T-helper 2 cell (primary cell): ENCODE measurements at places on chromosomes 11 and 22.

DNA sequence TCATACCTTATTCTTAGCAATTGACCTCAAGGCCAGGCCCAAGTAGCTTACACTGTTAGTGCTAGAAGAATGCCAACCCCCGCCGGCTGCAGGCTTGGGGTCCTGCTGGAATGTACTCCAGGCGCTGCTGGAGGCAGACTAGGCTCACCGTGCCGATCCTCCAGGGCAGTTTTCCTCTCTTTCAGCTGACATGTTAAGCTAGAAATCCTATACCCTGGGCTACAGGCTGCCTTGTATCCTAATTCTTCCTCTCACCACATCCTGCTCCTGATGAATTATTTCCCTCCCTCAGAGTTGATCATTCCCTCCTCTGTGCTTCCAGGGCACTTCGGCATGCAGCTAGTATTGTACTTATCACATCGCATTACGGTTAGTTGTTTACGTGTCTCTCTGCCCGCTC lies 3.4 kb downstream of the SPTBN2 start:
- DNase-seq, result no peak

GRCh38 chr11:117731722-117732290 lies 65.2 kb downstream of the DSCAML1 start:
- no peak for DNase-seq

GRCh38 chr11:96736601-96737000 lies 346.8 kb downstream of the JRKL start:
- no peak for DNase-seq

DNA sequence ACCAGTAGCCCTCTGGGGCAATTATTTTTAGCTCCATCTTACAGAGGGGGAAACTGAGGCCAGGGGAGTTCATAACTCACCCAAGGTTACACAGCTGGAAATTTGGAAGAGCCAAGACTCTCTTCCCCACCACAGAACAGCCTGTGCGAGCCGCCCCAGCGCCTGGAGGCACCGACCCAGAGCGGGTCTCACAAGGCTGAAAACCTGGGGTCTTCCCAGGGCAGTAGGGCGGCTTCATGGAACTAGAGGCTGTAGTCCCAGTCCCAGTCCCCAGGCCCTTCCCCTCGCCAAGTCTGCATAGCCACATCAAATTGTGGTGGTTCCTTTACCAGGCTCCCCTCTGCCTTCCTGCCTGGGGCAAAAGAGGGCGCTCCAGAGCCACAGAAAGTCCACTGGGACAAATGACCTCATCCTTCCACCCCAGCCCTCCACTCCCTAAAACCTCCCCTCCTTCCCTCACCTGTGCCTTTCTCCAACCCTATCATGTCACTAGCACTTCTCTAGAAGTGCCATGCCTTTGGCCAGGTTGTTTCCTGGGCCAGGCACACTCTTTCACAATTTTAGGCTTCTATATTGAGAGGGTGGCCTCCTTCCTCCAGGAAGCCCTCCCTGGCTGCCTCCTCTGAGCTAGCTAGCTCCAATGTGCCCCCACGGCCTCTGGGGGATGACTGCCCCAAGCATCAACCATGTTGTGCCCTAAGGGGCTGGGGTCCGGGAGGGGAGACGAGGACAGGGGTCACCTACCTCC lies 15.2 kb upstream of the CDC42EP1 start:
- DNase-seq, result peak; percentile 32

GRCh38 chr11:109236188-109236587 lies 185.8 kb upstream of the C11orf87 start:
- DNase-seq, result no peak

- DNase-seq, result no peak
Observed at GRCh38 chr11:315051-315481, 1.2 kb downstream of the IFITM1 start.

- no peak for DNase-seq
Observed at GRCh38 chr22:27024982-27025381, 367.6 kb downstream of the MIAT start.

DNA sequence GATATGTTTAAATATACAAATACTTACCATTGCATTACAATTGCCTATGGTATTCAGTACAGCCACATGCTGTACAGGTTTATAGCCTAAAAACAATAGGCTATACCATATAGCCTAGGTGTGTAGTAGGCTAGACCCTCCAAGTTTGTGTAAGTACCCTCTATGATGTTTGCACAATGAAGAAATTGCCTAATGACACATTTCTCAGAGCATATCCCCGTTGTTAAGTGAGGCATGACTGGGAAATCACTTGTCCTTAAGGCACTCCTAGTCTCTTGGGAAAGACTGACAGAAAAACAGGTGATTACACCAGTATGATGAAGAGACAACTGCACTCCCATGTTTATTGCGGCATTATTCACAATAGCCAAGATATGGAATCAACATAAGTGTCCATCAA lies 187.2 kb downstream of the SPON1 start:
- no peak for DNase-seq

DNA sequence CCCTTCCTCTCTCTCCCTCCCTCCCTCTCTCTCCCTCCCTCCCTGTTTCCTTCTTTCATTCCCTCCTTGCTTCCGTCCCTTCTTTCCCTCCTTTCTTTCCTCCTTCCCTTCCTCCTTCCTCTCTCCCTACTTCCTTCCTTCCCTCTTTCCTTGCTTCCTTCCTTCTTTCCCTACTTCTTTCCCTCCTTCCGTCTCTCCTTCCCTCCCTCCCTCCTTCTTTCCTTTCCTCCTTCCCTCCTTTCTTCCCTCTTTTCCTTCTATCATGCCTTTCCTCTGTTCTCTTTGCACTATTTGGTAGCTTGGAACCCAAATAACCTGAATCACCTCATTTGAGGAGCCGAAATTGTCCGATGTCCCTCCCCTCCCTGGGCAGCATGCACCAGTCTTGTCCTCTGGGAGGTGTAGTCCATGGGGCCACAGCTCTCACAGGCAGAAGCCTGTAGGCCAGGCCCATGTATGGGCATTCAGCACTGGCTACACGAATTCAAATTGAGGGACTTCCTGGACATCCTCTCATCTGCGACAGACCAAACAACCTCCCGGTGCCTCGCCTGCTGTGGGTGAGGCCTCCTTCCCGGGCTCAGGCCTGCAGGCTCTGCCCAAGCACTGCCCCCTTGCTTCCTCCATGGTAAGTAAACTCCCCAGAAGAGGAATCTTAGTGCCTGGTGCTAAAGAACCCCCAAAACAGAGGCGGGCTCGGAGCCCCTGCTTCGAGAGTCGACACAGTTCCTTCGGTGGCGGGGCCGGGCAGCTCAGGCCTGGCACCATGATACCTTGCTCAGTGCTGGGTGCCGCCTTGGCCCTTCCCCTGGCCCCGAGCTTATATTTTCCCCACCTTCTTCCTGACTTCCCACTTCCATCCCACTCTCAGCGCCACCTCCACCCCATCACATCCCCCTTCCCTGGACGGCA lies 454.1 kb upstream of the CADM1 start:
- no peak for DNase-seq

DNA sequence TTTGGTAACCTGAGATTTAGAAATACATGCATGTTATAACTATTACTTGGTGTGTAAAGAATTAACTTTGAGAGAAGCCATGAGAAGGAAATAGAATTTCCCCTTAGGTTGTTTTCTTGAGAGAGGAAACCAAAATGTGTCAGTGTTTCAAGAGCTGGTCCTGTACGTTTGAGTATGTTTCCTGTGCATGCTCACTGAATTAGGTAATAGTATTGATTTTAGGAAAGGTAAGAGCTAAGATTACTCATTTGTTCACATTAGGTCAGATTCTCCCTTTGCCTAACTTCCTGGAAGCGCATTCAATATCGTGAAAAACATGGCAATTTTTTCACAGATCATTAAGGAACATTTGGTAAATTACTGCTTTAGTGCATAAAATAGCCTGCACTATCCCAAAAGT lies 49.3 kb upstream of the RDX start:
- no peak for DNase-seq

DNA sequence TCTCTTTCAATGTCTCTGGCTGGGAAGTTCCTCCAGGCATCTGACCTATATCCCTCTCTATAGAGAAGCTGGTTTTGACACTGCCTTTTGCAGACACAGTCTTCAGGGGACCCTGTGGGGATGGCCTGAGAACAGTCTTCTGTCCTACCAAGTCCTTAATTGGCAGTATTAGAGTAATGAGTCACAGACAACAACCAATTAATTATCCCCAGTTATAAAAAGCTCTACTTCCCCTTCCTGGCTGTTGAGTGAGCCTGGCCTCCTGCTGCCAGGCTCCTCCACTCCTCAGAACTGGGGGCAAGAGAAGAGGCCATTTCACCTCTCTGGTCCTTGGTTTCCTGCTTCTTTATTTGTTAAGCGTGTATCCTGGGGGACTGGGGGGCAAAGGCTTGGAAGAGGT lies 41.2 kb upstream of the KLHL35 start:
- DNase-seq, result no peak

GRCh38 chr11:26014456-26015115 lies 317.3 kb upstream of the ANO3 start:
- no peak for DNase-seq

GRCh38 chr11:77179048-77179447 lies 51.0 kb downstream of the MYO7A start:
- no peak for DNase-seq

DNA sequence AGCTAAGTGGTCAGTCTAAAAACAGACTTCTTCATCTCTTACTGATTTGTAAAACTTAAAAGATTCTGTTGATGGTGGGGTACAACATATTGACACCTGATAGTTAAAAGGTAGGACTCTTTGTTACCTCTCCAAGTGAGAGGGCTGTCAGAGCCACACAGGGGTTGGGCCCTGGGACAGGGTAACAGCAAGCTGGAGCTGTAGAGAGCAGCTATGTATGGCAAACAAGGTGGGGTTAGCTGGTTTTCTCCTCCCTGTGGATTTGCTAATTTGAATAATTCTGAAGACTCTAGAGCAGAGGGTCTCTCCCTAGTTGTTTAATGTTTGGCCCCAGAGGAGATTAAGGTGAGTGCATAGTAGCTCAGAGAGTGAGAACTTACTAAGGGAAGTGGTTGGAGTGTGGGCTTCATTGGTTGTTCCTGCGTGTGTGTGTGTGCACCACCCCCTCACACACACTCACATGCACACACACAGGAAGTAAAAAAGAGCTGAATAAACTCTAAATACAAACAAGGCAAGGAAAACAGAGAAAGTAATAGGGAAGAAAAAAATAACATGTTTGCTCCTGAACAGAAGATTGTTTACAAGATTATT lies 9.2 kb upstream of the GAS2 start:
- DNase-seq, result peak; percentile 74

DNA sequence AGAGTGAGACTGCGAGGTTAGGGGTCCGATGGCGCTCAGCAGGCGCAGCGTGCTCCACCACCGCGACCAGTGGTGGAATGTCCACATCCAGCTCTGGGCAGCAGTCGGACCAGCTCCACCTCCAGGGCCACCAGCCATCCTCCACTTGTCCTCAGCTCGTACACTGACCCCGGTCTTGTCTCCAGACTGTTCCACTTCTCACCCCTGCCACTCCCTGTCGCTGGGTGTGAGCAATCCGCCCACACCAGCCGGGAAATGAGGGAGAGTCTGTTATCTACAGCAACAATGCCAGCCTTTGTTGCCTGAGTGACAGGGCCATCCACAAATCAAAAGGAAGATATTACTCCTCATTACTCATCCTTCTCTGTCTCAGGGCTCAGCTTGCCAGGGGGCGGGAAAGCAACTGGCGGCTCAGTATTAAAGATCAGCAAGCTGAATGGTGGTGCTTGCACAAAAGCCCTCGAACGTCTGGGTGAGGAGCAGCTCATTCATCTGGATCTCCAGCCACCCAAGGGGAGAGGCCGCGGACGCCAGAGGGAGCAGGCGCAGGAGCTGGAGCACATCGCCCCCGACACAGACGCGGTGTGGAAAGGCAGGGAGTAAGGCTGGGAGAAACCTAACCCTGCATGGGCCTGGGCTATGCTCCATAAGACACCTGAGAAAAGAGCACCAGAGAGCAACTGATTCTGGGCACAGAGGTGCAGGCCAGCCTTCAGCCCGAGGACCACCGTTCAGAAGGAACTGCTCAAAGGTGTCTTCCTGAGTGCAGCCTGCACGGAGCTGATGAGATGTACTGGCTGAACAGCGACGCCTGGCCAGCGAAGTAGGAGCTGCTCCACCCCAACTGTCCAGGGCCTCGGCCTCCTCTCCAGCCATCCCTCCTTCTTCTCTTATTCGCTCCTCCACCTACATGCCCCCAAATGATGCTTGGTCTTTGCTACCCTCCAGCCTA lies 21.9 kb downstream of the IGSF9B start:
- DNase-seq, result no peak

- DNase-seq, result no peak
Observed at GRCh38 chr11:65861533-65862183, 1.4 kb downstream of the MUS81 start.

DNA sequence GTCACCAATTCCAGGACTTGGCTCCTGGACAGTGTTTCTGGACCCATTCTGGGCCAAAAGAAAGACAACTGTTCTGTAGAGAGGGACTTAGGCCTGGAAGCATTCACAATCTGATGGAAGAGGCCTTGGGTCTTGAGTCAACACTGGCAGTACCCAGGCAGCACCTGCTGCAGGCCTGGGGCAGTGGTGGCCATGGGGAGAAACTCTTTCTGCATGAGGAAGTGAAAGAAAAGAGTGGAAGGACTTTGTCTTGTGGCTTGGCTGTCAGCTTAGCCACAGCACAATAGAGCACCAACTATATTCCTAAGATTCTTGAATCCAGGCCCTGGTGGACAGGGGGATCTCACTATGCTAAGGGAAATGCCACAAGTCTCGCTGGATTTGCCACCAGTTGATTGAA lies 70.6 kb downstream of the CTSC start:
- DNase-seq, result no peak

DNA sequence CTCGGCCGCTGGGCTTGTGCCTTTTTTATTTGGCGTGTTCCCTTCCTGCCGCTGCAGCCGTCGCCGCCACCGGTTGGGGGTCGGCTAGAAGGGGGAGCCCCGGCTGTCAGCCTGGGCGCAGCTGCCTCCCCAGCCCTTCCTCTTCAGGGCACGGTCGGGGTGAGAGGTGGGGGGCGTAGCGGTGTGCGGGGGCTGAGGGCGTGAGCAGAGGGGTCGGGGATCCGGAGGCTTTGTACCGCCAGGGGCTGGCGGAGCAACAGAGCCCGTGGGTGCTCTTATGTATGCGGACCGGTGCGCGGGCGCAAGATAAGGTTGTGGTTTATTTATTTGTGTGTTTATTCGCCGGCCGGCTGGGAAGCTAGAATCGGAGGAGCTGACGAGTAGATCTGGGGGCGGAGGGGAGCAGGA lies 477 bp downstream of the ZBTB16 start:
- no peak for DNase-seq

DNA sequence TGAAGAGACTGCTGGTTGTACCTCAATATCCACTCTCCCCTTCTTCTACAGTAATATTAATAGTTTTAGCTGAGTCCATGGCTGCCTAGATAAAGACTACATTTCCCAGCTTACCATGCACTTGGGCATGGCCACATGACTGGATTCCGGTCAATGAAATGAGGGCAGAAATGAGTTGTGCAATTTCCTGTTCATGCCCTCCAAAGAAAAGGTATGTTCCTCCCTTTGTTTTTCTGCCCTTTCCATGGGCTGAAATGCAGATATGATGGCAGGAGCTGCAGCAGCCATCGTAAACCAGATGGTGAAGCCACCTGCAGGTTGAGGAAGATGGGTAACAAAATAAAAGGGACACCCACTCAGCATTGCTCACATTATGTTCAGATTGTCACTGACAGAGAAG lies 15.3 kb upstream of the ELFN2 start:
- DNase-seq, result no peak

- no peak for DNase-seq
Observed at GRCh38 chr22:46043816-46044620, 67.1 kb upstream of the WNT7B start.

GRCh38 chr11:10460611-10461275 lies 5.7 kb downstream of the AMPD3 start:
- DNase-seq, result no peak
